ENCODE measurements at places on chromosomes 12 and 14.

GRCh38 chr12:120688527-120689071 is 1.6 kb downstream of the MLEC start:
- no peak for DNase-seq

- DNase-seq: no peak
Measured at GRCh38 chr12:123145211-123145610, 5.7 kb downstream of the PITPNM2 start.

DNA sequence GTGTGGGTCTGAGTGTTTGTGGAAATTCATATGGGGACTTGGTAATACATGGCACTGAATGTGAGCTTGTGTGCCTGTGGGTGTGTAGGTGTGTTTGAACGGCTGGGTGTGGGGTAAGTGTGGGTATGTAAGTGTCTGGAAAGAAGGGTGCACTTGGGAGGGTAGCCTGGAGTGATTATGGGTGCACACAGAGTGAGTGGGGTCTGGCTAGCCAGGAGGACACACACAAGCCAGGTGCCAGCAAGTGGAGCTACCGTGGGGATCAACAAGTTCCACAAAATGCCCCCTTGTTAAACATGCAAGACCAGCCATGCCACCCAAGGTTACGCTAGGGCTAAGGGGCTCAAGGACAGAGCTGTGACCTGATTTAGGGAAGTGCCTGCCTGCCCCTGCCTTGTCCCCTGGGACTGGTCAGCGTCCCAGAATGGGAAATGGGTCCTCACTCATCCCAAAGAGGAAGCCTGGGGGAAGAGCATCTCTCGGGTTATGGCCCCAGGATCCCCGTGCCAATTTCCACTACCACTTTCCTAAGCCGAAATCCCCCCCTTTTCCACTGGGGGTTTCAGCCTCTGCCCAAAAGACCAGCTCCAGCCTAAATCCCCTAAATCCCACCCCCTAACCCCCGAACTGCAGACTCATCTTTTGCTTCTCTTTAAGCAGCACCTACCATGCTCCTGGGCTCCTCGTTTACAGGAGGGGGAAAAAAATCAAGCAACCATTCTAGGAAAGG is 118.6 kb downstream of the DICER1 start:
- no peak for DNase-seq

- no peak for DNase-seq
Measured at GRCh38 chr12:11826574-11826973, 177.1 kb downstream of the ETV6 start.

DNA sequence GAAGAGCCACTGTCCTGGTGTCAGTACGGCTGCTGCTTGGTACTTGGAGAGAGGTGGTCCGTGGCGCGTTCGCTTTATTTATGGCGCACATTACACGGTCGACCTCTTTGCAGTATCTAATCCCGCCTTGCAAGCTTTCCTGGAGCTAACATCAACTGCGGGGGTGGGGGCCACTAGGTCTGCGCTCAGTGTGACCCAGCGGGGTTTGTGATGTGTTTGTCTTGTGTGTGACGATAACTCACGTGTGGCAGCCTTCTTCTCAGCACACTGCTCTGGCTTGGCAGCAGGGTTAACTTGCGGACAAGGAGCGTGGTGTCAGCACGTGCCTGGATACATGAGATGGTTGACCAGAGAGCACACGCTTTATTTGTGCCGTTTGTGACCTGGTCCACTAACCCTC is 122.2 kb upstream of the RTL1 start:
- DNase-seq: no peak

DNA sequence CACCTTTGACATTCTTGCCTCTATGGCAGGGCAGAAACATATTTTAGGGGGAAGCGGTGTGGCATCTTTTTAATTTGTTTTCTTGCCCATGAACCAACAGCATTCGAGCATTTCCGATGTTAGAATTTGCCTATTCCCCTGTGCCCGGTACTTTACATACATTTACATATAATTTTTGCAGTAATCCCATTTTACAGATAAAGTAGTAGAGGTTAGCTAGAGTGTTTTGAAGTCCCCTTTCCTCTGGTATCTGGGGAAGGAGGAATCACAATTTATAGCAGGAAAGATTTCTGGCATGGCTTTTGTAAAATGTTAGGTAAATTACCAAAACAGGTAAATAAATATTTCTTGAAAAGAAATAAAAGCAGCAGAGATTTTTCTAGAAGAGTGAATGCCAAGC is 1.6 kb downstream of the BORCS5 start:
- no peak for DNase-seq

GRCh38 chr14:54114941-54115340 is 158.3 kb upstream of the BMP4 start:
- DNase-seq: no peak

DNA sequence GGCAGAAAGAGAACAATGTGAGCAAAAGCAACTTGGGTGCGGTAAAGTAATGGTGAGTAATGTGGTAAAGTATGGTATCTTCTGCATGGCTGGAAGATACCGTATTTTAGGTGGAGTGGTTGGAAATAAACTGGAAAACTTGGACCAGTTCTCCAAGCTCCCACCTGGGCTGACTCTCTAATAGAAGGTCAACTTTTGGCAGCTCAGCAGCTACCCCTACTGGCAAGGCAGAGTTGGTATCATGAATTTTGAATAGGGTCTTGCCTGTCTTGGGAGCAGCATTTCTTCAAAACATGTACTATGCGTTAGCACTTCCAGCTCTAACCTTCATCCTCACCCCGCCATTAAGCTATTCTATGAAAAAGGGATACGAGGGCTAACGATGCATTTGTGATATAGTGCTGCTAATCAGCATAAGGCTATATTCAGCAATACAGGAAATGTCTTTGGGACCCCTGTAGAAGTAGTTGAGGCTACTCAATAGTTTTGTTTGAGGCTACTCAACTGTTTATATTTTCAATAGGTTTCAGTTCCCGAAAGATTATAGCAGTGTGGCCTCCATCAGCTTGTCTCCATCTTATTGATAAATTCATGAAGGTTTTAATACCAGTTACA is 276.3 kb upstream of the FAR2 start:
- peak; percentile 87 for DNase-seq

DNA sequence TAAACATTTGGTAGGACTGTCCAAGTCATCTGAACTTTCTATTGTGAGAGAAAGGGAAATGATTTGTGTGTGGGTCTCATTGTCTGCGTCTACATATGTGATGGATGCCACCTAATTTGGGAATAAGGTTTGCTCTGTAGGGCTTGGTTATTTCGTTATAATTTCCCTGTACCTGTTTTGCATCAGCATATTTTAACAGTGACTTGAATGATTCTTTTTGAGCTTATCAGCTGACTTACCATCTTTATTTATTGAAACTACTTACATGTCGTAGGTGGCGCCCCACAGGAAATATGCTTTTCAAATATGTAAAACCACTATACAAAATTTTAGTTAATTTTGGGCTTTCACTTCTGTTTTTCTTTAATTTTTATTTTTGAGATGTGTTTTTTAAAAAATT is 56.5 kb upstream of the BCAT1 start:
- no peak for DNase-seq

DNA sequence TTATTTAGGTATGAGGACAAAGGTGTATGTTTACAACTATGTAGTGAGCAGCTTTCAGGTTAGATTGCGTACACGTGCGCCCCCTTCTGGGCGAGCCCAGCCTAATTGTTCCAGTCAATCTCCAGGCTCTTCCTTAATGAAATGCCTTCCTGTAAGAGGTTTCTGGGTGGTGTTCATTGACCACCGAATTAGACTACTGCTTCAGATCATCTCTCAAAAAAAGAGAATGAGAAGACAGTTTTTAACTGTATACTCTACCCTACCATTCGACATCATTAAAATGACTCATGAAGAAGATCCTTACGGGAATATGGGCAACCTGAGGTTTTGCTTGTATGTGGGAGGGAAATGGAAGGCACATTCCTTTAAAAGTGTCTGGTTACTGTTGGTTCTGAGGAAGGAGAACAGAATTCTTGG is 2.1 kb downstream of the LUM start:
- peak; percentile 71 for DNase-seq

GRCh38 chr12:44497044-44497443 is 379.1 kb downstream of the NELL2 start:
- DNase-seq: no peak

DNA sequence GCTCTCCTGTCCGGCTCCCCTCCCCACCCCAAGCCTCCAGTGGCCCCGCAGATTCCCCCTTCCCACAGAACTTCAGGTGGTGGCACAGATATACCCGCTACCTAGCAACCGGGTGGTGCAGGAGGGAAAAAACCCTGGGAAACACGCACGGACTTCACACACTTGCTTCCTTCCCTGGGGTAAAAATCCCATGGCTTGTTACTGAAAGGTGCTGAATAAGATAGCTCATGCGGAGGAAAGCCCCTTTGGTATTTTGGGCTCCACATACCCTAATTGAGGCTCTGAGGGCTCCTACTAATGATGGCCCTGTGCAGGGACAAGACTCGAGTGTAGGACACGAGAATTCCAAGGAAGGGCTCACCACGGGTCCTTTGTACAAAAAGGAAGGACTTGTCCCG is 869 bp upstream of the RIMBP2 start:
- no peak for DNase-seq

DNA sequence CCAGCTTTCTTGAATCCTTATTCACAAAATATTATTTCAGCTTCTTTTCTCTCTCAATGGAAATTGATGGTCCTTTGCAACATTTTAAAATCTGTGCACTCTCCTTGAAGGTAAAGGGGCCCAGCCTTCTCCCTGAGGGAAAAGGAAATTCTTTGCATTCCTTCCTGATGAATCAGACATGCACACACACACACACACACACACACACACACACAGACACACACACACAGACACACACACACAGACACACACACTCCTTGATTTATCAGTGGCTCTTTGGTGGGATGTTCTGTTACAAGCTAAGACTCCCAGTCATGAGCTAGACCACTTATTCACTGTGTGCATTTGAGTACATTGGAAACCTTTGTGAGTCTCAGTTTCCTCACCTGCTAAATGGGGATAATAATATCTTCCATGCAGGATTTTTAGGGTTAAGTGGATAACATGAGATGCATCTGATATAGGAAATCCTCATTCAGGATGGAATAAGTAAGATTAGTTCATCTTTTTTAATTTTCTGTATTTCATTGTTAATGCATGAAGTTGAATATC is 45.1 kb upstream of the HMGA2 start:
- DNase-seq: no peak

DNA sequence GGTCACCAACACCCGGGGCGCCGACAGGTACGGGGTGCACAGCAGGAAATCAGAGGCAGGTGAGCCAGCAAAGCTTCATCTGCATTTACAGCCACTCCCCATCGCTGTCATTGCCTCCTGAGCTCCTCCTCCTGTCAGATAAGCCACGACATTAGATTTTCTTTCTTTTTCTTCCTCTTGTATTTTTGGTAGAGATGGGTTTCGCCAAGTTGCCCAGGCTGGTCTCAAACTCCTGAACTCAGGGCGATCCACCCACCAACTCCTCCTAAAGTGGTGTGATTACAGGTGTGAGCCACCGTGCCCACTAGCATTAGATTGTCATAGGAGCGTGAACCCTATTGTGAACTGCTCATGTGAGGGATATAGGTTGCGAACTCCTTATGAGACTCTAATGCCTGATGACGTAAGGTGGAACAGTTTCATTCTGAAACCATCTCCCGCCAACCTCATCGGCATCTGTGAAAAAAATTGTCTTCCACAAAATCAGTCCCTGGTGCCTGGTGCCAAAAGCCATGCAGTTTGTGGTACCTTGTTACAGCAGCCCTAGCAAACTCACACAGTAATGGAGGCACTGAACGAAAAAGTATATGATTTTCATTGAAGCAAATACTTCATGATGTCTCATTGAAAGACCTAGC is 1.5 kb downstream of the STYK1 start:
- DNase-seq: no peak

DNA sequence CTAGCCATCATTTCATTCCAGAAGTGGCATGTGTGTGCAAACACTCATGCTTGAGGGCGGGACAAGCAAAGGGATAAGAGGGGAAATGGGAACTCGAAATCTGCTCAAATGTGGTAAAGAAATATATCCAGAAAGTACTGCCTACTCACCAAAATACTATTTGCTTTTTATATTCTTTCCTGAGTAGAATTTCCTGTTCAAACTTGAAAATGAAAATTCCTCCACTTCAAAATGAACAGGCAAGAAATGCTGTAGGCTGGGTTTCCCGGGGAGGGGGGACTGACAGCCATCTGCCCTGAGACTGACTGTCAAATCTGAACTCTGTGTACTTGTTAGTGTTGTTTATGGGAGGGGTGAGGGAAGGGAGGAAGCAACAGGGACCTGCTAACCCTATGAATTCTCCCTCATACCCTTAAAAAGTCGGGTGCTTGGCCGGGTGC is 34.6 kb downstream of the NTF3 start:
- DNase-seq: no peak

GRCh38 chr12:128844031-128844635 is 9.1 kb upstream of the GLT1D1 start:
- DNase-seq: no peak

- no peak for DNase-seq
Measured at GRCh38 chr14:91847693-91848092, 19.6 kb downstream of the TC2N start.

- DNase-seq: no peak
Measured at GRCh38 chr14:85501751-85502150, 28.2 kb upstream of the FLRT2 start.

- DNase-seq: no peak
Measured at GRCh38 chr12:114967151-114967550, 283.2 kb upstream of the TBX3 start.

- DNase-seq: no peak
Measured at GRCh38 chr14:85316701-85317410, 213.1 kb upstream of the FLRT2 start.

- no peak for DNase-seq
Measured at GRCh38 chr12:66405395-66405794, 103.1 kb downstream of the HELB start.

- DNase-seq: no peak
Measured at GRCh38 chr14:65472189-65472588, 59.7 kb downstream of the FUT8 start.

- DNase-seq: no peak
Measured at GRCh38 chr14:78951602-78952001, 781.4 kb downstream of the NRXN3 start.

- no peak for DNase-seq
Measured at GRCh38 chr12:95017482-95017881, 14.0 kb upstream of the NDUFA12 start.

DNA sequence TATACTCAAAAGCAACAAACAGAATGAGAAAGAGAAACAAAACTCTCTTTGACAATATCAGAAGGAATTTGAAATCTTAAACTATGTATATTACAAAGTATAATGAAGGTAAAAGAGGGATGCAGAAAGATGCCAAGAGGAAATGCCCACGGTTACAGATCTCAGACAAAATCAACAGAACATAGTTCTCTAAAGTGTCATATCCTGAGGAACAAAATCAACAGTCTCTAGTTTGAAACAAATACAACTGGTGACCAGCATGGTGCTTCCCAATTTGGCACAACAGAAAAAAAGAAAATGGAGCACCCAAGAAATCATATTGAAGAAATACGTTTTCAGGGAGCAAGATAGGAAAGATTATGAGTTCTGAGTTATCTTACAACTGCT is 116.5 kb downstream of the METTL25 start:
- no peak for DNase-seq

DNA sequence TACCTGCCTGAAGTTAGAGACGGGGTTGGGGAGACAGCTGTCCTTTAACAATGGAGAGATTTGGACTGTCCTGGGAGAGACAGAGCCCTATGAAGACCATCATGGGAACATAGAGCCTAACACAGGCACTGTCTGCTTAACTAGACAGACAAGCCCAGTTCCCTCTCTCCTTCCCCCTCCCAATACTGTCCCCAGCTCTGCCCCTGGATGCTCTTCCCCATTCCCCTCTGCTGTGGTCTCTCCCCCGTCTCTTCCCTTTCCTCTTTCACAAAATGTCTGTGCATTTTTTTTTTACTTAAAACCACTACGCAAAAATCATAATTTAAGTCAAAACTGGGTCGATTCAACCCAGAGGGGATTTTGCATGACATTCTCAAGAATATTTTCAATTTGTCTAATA is 232.9 kb downstream of the CHST11 start:
- DNase-seq: no peak

Measured in trophoblast cell (in vitro differentiated cells and primary cell).